Epithelial cell of proximal tubule (primary cell): ENCODE measurements at places on chromosomes 16 and 17.

DNA sequence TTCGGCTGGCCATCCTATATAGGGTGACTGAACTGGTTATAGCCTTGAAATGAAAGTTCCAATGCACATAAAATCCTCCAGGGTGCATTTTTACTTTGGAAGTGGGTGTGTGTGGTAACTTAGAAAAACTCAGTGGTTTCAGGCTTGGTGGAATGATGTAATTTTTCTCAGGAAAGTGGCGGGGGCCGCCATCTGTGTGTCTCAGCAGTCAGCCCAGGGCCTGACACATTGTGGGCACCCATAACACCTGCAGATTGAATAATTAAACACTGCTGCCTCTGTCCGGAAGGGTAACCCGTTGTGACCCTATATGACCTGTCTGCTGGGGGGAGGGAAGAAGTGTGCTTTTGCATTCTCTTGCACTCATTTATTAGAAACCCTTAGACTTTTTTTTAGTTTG, 2.2 kb upstream of the PDP2 start:
- DNase-seq, result no peak

- DNase-seq, result no peak
Measured at GRCh38 chr17:79097226-79098055, 22.8 kb downstream of the ENGASE start.

GRCh38 chr17:12641084-12641483, 24.6 kb upstream of the MYOCD start:
- DNase-seq, result no peak

GRCh38 chr17:53313746-53314145, 509.0 kb upstream of the KIF2B start:
- peak; percentile 15 for DNase-seq

- DNase-seq, result no peak
Measured at GRCh38 chr16:88381820-88382451, 823 bp upstream of the ZNF469 start.

DNA sequence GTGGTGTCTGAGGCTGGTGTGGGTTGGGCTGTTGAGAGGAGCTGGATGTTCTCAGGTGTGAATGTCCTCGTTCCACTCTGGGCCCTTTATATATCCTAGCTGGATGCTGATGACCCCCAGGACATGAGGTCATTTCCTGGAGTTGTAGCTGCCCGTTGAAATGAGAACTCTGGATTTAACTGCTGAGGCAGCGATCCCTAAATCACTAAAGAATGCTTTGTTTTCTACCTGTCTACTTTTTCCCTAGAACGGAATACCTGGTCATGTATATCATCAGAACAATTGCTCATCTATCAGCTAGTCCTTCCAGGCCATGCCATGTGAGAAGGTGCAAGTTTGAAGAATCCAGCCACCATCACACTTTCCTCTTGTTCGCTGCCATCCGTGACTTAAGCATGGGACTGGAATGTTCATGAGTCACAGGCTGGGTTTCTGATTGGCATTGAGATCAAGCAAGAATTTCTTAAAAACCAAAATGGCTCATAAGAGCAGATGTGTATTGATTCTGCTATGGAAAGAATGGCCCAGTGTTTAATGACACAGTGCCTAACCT, at the start of gene KRTAP2-3:
Gene KRTAP2-3, minus strand, starts transcription at position 63 of the 553 bp plus-strand sequence. CDS start 64 bp downstream, outside the sequence.
- peak; percentile 98 for DNase-seq
